ENCODE measurements at places on chromosomes 13 and 19.

DNA sequence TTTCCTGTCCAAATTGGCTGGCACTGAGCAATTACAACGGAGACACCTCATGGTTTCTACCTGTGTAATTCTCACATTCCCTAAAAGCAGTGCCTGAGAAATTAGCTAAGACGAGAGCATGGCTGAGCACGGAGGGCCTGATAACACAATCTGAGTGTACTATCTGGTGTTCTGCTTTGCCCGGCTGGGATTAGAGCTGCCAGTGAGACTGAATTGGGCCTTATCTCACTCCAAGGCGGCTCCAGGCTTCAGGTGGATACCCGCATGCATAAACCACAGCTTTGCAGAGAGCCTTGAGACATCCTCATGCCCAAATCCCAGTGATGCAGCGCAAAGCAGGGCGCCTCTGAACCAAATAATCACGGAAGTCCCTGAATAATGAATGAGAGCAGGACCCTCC lies 172.3 kb downstream of the OXGR1 start:
- DNase-seq, result no peak

DNA sequence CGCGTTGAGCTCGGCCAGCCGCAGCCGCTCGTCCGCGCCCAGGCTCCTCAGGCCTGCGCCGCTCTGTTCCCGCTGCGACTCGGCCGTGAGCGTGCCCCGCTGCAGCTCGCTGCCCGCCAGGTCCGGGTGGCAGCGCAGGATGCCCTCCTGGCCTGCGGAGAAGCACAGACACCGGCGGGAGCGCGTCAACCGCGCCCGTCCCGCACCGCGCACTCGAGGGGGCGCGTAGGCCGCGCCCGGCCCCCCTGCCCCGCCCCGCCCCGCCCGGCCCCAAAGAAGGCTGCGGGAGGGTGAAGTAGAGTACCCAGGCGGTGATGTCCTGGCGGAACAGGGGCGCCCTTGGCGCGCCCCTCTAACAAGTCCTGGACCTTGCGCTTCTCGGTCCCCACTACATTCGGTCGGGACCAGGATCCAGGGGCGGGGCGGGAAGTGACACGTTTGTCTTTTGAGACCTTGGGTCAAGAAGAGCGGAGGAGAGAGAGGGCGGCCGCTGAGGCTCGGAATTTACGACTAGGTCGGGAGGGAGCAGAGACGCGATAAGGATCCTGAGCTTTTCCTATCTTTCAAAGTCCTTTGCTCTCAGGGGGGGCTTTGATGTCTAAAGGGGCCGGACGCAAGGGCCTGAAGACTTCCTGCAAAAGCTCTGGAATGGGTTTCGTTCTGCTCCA lies 9.3 kb upstream of the CDX2 start:
- DNase-seq, result no peak

DNA sequence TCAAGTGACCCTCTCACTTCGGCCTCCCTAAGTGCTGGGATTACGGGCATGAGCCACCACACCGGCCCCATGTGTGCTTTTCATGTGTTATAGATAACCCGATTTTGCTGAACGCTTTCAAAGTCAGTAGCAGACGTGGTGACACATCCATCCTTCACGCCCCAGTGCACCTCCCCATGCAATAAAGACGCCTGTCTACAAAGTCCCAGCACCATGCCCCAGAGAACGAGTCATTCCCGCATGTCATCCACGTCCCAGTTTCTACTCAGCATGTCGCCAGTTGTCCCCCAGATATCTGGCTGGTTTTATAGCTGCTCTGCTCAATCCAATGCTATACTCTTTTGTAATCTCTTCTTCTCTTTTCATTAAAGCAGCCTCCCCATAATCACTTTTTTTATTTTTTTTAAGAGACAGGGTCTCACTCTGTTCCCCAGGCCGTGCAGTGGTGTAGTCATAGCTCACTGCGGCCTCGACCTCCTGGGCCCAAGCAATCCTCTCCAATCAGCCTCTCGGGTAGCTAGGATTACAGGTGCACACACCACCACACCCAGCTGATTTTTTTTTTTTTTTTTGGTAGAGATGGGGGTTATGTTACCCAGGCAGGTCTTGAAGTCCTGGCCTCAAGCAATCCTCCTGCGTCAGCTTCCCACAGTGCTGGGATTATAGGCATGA lies 42.5 kb downstream of the DNM2 start:
- DNase-seq, result peak; percentile 50

GRCh38 chr13:38908574-38908973 lies 82.1 kb downstream of the STOML3 start:
- DNase-seq, result no peak

- peak; percentile 16 for DNase-seq
These were observed 533 bp downstream of the ZNF544 start for GRCh38 chr19:58229255-58229639.

DNA sequence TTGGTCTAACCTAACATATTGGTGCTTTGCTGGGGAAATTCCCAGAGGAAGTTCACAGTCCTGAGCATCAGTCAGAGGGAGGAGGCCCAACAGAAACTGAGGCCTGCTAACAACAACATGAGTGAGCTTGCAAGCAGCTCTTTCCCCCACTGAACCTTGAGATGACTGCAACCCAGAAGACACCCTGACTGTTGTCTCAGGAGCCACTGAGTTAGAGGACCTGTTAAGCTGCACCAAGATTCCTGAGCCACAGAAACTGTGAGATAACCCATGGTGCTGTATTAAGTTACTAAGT lies 193.2 kb upstream of the UBL3 start:
- no peak for DNase-seq

GRCh38 chr13:93326234-93326811 lies 99.7 kb downstream of the GPC6 start:
- DNase-seq, result no peak

GRCh38 chr13:32176696-32177095 lies 138.5 kb downstream of the ZAR1L start:
- no peak for DNase-seq

- peak; percentile 12 for DNase-seq
These were observed 37.6 kb upstream of the SHKBP1 start for GRCh38 chr19:40539070-40539469.

Data from HFFc6 (cell line).